Kidney (tissue), 22 donors: ENCODE measurements at places on chromosomes 11 and 22. TPM values are rescaled to one million over a fixed set of nuclear protein-coding genes. Genes with fewer than 3 reads are reported as not detected.

LRRC10B gene
- 1.0 TPM for polyA plus RNA-seq

TRPM5 gene
- 0.69 TPM for polyA plus RNA-seq

ARRB1 gene
- 17.6 TPM for polyA plus RNA-seq

EFCAB6 gene
- polyA plus RNA-seq, result 1.5 TPM

RHOG gene
- 43.1 TPM for polyA plus RNA-seq

C11orf87 gene
- not detected for polyA plus RNA-seq

GUCY1A2 gene
- polyA plus RNA-seq, result 0.75 TPM

RHOD gene
- polyA plus RNA-seq, result 50.2 TPM

HSPB2 gene
- polyA plus RNA-seq, result 15.7 TPM

CCDC87 gene
- 0.13 TPM for polyA plus RNA-seq

LRRC4C gene
- polyA plus RNA-seq, result 0.26 TPM

ARL2 gene
- 284 TPM for polyA plus RNA-seq

SCUBE2 gene
- 0.65 TPM for polyA plus RNA-seq

OTOG gene
- not detected for polyA plus RNA-seq
